ENCODE measurements at places on chromosomes 11 and 22. TPM values are rescaled to one million over a fixed set of nuclear protein-coding genes. Genes with fewer than 3 reads are reported as not detected.

DNA sequence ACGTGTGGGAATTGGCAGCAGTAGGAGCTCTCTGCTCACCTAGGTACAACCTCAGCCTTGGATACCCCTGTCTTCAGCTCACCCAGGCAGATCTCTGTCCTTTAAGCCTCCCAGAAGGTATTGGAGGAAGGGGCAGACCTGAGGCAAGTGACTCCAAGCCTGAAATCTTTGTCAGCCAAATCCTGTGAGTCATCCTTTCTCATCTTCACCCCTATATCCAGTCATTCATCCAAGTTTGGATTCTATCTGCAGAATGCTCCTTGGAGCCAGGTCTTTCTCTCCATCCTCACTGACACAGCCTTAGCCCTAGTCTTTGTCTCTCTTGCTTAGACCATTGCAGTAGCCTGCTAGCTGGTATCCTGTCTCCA, 10.4 kb upstream of the THY1 start:
- peak; percentile 49 for DNase-seq

DNA sequence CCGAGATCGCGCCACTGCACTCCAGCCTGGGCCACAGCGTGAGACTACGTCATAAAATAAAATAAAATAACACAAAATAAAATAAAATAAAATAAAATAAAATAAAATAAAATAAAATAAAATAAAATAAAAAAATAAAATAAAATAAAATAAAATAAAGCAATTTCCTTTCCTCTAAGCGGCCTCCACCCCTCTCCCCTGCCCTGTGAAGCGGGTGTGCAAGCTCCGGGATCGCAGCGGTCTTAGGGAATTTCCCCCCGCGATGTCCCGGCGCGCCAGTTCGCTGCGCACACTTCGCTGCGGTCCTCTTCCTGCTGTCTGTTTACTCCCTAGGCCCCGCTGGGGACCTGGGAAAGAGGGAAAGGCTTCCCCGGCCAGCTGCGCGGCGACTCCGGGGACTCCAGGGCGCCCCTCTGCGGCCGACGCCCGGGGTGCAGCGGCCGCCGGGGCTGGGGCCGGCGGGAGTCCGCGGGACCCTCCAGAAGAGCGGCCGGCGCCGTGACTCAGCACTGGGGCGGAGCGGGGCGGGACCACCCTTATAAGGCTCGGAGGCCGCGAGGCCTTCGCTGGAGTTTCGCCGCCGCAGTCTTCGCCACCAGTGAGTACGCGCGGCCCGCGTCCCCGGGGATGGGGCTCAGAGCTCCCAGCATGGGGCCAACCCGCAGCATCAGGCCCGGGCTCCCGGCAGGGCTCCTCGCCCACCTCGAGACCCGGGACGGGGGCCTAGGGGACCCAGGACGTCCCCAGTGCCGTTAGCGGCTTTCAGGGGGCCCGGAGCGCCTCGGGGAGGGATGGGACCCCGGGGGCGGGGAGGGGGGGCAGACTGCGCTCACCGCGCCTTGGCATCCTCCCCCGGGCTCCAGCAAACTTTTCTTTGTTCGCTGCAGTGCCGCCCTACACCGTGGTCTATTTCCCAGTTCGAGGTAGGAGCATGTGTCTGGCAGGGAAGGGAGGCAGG, at the start of gene GSTP1:
GSTP1 (plus strand) TSS at position 566 of the 958 bp plus-strand sequence; CDS start at position 598, 32 bp downstream.
- DNase-seq, result peak; percentile 98

GRCh38 chr11:3623767-3624458, 17.9 kb downstream of the ART5 start:
- DNase-seq, result no peak

DNA sequence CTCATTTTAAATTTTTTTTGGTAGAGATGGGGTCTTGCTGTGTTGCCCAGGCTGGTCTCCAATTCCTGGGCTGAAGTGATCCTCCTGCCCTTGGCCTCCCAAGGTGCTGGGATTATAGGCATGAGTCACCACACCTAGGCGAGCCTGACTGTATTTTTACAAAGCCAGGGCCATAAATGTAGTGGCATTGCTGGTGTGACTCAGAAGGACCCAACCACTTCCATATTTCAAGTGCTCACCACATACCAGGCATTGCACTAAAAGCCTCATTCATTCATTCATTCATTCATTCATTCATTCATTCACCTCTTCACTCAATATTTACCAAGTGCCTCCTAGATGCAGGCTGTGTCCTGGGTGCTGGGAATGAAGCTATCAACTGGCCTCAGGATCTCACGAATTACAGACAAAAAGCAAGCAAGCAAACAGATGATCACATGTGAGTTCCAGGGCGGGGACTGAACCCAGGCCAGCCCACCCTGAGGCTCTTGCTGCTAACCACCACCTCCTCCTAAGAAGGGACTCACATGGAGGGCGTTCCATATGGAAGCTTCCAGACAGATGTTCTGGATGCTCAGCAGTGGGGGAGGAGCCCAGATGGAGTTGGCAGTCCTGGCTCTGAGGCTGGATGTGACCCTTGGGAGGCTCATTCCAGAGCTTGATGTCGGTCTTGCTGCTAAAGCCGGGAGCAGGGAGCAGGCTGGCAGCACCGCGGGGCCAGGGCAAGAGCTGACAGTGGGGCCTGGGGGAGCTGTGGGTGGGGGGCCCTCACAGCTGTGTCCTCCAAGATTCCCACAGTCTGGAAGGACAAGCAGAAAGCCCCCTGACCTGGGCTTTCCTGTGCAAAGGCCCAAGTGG, 158.8 kb downstream of the CTTN start:
- DNase-seq, result no peak

DNA sequence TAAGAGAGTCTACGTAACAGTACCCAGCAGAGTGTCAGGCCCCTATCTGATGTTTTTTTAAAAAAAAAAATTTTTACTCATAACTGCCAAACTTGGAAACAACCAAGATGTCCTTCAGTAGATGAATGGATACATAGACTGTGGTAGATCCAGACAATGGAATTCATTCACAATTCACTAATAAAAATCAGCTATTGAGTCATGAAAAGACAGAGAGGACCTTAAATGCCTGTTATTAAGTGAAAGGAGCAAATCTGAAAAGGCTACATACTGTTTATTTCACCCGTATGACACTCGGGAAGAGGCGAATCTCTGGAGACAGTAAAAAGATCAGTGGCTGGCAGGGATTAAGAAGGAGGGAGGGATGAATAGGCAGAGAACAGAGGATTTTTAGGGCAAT, 541.4 kb upstream of the TENM4 start:
- DNase-seq, result no peak

GRCh38 chr11:70092959-70093715, 15.0 kb downstream of the ANO1 start:
- DNase-seq, result no peak

- DNase-seq, result peak; percentile 90
These were observed 65.6 kb upstream of the PTPRJ start for GRCh38 chr11:47914743-47915142.

DNA sequence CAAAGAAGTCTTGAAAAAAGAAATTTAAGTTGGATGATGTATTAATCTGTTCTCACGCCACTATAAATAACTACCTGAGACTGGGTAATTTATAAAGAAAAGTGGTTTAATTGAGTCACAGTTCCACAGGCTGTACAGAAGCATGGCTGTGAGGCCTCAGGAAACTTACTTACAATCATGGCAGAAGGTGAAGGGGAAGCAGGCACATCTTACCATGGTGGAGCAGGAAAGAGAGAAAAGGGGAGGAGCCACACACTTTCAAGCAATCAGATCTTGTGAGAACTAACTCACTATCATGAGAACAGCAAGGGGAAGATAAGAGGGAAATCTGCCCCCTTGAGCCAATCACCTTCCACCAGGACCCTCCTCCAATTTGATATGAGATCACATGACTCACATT, 65.7 kb upstream of the AMOTL1 start:
- no peak for DNase-seq

GRCh38 chr11:13450832-13451397, 12.1 kb downstream of the BTBD10 start:
- no peak for DNase-seq

- DNase-seq, result no peak
These were observed 14.0 kb upstream of the GDPD5 start for GRCh38 chr11:75539459-75540334.

DNA sequence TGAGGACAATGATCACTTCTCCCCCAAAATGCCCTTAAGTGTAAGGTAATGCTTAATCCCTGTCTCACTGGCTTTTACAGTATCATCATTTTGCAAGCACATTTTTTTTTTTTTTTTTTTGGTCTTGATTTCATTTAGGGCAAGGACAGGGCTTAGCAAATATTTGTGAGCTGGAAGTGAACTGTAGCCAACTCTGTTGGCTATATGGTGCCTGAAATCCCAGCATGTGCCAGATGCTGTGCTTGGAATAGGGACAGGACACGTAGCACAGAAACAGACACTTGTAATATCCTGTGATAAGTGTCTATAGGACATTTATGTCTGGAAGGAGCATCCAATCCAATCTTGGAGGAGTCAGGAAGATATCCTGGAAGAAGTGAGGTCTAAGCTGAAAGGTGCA, 198.3 kb downstream of the NAV2 start:
- DNase-seq, result no peak

- no peak for DNase-seq
These were observed 188.7 kb downstream of the ETS1 start for GRCh38 chr11:128398517-128399250.

GRCh38 chr22:49583341-49583740, 244.3 kb downstream of the BRD1 start:
- no peak for DNase-seq

- no peak for DNase-seq
These were observed 40.5 kb downstream of the DKK3 start for GRCh38 chr11:11967669-11968510.

DNA sequence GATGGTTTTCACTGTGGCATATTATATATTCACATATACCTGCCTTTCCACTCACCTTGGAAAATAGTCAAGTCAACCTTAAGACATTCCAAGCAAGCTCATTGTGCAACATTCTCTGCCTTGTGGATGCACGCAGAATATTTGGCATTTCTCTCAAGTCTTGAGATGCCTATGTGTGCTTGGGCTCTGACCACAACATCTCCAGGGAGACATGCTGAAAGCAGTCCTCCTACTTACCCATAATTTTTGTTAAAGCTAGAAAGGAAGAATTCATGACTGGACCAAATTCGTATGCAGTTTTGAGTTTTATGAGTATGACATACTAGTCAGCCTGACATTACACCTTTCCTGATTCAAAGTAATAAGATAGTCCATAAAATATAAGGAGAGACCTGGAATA, 684.0 kb downstream of the OPCML start:
- no peak for DNase-seq

DNA sequence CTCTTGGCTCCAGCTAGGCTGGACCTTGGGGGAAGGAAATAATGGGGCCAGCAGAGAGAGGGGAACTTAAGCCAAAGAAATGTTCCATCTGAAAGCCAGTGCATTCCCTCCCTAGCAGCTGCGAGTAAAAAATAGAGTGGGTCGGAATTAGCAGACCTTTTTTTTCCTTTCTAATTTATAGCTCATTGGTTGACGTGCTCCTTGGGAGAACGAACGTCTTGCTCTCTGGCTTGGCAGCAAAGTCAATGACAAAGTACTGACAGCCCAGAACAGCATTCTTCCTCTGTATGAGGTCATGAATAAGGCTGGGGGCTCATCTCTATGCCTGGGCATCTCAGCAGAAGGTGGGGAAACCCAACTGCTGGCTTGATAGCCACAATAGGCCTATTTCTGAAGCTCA, 65.0 kb downstream of the SEZ6L start:
- DNase-seq, result no peak

DNA sequence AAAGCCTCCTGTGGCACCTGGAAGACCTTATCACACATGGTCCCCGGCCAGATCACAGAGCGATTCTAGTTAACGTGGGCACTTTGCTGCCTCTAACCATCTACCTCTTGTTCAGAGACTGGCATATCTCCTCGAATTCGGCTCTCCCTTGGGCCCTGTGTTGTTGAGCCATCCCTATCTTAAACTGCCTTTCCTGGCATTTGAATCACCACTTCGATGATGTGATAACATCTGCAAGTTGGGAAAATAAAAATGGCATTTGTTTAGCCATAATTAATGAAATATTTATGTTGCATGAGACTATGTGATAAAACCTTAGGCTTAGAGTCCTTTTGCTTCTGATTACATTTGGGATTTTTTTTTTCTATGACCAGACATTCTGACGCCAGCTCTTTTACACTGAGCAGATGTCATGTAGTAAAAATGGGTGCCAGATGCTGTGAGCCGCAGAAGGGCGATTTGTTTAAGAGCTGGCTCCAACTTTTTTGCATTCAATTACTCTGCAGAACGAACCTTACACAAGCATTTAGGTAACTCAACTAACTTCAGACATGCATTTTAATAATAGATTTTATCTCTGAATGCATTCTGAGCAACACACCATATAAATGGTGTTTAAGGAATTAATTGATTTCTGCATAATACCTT, 58.5 kb upstream of the PARVA start:
- peak; percentile 88 for DNase-seq

- DNase-seq, result no peak
These were observed 4.3 kb upstream of the NHERF4 start for GRCh38 chr11:119180729-119181676.

DNA sequence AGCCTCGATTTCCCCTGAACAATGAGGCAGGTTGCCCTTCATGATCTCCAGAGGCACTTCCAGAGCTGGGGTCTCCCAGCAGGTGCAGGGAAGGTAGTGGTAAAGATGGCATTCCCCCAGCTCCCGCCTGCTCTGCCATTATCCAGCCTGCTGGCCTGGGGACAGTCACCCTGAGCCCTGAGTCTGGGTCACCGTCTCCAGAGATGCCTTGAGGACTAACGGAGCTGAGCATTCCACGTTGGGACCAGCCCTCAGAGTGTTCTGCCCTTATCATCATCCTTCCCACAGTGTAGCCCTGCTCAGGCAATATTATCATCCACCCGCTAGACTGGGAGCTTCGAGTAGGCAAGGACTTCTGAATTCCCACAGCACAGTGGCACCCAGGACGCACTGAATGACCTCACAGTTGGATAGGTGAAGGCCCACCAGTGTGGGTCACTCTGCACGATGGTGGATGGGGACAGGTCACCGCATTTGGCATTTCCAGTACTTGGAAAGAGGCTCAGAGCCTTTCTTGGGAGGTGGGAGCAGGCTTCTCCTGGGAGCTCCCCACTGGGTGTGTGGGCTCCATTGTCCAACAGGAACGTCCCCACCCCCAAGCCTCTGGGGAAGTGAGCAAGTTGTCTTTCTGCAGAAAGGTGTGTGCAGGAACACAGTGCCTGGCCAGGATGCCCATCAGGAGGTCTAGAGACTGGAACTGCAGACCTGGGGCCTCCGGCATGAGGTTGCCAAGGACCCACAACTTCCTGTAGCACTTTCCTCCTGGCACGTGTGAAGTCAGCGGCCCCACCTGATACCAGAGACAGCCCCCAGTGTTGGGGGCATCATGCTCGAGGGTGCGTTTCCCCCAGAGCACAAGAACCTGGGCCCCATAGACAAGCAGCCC, 51.4 kb upstream of the WNT7B start:
- no peak for DNase-seq

- no peak for DNase-seq
These were observed 95.3 kb upstream of the FGF3 start for GRCh38 chr11:69914286-69915150.

GRCh38 chr11:93887111-93887510, 36.7 kb upstream of the VSTM5 start:
- no peak for DNase-seq

The WNT11 gene
- total RNA-seq, result 1.2 TPM

The MTMR2 gene
- total RNA-seq, result 52.4 TPM

The FXYD2 gene
- not detected for total RNA-seq

The NCAM1 gene
- 14.3 TPM for total RNA-seq

Data from A673 (cell line).